T-helper 17 cell (primary cell): ENCODE measurements at places on chromosomes 2 and 18.

DNA sequence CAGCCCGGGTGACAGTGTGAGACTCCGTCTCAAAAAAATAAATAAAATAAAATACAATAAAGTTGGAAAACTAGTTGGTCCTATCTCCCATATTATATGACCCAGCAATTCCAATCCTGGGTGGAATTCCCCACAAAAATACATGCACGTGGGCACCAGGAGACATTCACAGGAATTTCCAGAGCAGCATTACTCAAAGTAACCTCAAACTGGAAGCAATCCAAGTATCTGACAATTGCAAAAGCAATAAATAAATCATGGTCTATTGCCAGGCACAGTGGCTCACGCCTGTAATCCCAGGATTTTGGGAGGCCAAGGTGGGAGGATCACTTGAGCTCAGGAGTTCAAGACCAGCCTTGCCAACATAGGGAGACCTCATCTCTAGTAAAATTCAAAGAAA lies 101.2 kb upstream of the MAP4K4 start:
- no peak for DNase-seq

DNA sequence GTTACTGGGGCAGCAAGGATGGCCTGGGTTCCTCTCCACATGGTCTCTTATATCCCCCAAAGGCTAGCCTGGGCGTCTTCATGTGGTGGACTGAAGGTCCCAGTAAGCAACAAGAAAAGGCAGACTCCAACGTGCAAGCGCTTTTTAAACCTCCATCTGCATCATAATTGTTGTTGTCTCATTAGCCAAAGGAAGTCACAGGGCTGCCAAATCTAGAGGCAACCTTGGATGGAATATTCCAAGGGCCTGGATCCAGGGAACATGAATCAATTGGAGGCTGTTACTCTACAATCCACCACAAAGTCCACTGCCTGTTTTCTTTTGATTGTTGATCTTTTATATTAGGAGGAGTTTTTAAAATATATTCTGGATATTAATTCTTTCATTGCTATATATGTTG lies 118.8 kb downstream of the SH3RF3 start:
- DNase-seq, result no peak

DNA sequence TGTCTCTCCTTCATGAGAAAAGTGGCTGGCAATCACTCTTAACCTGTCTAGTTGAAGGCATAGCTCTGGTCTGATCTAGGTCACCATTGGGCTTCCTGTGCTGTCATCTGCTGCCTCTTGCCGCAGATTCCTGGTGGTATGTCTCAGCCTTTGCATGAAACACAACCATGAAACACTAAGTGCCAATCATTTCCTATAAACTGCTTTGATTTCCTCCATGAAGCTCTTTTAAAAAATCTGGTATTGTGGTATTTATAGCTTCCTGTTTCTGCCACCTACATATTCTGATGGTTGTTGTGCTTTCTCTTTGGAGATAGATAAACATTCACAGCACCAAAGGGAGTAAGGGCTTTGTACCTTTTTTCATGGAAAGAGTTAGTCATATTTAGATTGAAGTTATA lies 120.0 kb upstream of the EPC2 start:
- DNase-seq, result no peak

DNA sequence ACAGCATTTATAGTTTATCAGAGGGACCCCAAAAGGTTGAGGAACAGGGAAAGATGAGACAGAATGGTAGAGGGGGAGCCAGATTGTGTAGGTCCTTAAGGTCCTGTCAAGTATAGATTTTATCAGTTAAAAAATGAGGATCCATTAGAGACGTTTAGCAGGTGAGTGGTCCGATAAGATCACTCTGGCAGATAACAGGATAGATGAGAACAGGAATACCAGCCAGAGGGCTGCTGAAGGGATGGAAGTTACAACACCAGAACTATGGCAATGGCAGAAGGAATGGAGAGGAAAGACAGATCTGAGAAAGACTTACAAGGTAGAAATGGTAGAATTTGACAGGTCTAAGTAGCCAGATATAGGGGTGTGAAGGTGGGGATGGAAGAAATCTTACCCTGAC lies 141.7 kb downstream of the CDH20 start:
- no peak for DNase-seq

DNA sequence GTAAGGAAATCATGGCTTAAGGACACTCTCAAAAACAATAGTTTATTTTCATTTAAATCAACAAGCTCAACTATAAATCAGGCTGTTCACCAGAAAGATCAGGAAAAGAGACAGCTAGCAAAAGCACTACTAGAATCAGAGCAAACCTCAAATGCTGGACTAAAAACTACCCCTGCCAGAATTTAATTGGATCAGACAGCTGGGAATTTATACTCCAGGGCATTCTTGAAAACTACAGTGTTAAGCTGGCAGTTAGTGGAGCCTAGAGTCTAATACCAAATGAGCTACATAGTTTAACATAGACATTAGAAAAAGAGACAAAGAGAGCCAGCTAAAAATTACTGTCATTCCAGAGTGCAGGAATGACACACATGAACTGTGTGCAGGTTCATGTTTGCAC lies 1016.4 kb upstream of the CRIM1 start:
- DNase-seq, result no peak

DNA sequence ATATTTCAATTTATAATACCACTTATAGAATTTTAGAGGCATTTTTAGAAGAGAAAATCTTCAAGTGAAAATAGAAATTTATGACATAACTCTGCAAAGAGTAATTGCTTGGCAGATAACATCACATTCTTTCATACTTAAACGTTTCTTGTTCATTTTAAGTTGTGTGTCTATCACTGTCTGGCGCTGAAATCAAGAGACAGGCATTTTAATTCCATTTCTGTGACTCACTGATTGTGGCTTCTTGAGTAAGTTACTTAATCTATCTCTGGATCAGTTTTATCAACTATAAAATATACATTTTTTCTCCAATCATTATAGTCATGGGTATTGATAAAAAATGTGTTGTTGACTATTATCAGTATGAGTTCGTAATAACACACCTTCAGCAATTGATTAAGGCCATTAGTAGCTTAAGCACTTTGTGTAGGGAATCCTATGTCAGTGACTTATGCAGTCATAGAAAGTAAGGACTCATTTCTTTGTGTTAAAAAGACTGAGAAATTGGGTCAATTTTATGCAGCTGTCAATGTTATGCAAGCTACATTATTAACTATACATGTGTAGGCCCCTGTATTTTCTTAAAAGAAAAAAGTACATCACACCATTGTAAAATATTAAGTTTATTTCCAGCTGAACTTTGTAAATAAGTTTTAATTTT lies 497.3 kb downstream of the CCDC85A start:
- DNase-seq, result no peak

DNA sequence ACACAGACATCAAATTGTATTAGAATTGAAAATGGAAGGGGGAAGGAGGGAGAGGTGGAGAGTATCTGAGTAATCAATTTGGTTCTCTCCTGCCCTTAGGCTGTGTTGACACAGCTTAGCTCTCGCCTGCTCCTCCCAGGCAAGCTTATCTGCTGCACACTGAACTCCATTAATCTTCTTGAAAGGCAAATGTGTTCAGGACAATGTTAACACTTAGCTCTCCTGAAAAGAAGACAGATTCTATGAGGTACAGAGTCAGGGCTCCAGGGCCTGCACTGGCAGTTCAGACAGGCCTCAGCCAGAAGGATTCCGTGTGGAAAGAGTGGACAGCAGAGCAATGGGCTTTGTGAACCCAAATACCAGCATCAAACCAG lies 430.0 kb upstream of the TNP1 start:
- DNase-seq, result no peak

DNA sequence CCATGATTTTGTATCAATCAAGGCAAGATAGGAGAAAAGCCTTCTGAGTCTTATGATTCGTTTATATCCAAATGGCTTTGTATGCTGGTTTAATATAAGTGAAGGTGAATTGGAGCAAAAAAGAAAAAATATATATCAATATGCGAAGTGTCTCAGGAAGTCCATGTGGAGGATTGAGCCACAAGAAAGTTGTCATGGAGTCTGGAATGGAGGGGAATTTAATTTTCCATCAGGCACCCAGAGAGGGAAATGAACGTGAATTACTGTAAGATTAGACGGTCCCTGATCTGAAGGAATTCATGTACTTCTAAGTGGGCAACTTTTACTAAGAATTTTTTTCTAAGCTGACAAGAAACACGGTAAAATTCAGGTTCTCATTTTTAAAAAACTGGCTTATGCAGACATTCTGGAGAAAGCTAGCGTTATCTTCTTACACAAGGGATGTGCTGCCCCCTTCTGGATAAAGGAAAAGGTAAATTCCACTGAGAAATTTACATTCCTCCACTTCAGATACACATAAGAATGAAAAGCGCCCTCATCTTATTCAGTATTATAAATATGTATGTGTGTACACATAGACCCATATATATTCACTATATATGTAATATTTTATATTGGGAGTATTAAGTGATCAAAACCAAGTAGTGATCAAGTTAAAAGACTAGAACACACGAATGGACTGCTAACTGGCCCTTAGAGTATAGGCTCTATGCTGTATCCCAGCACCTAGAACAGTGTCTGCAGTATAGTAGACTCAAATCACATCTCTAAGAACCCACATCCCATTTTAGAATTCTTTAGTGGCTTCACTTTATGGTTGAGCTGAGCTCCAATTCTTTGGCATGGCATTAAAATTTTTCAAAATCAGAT lies 289.0 kb upstream of the TFPI start:
- no peak for DNase-seq
